SK-N-SH (cell line): ENCODE measurements at places on chromosomes 5 and 9.

DNA sequence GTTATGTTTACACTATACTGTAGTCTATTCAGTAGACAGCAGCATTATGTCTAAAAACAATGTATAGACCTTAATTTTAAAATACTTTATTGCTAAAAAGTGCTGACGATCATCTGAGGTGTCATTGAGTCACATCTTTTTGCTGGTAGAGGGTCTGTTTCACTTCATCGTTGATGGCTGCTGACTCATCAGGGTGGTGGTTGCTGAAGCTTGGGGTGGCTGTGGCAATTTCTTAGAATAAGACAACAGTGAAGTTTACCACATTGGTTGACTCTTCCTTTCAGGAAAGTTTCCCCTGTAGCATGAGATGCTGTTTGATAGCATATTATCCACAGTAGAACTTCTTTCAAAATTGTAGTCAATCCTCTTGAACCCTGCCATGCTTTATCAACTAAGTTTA lies 150.3 kb downstream of the FBXL7 start:
- no peaks in the 10 kb centered on the region for H3K27me3 ChIP-seq
- no peak overlapping the region for H3K4me3 ChIP-seq
- H3K36me3 ChIP-seq = no peaks in the 10 kb centered on the region

DNA sequence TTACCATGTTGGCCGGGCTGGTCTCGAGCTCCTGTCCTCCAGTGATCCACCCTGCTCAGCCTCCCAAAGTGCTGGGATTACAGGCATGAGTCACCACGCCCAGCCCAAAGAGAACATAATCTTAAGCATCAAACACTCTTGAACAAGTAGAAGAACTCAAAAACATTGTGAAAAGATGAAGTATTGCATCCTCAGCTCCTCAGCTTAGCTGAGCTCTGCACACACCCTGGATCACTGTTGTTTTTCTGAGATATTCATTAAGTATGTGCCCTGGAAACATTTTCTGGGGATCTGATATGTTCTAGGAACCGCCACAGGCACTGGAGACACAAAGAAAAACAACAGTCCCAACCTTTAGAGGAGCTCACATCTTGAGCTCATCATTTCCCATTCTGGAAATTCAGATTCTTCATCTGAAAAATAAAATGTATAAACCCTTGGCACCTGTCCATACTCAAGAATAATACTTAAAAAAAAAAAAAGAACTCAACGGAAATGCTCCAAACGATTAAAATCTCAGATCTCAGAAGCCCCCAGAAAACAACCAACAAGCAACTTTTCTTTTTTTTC lies 62.2 kb upstream of the ZNF462 start:
- no peaks in the 10 kb centered on the region for H3K4me1 ChIP-seq
- H3K27me3 ChIP-seq = no peaks in the 10 kb centered on the region
- no peak for DNase-seq
- H3K27ac ChIP-seq = no peak overlapping the region

- no peaks in the 10 kb centered on the region for H3K27me3 ChIP-seq
- H3K36me3 ChIP-seq = no peaks in the 10 kb centered on the region
- H3K4me1 ChIP-seq = peaks cover 11% of the 10 kb centered on the region
- no peak overlapping the region for H3K4me3 ChIP-seq
Observed at GRCh38 chr5:73218552-73219171, 45.7 kb downstream of the TMEM174 start.

DNA sequence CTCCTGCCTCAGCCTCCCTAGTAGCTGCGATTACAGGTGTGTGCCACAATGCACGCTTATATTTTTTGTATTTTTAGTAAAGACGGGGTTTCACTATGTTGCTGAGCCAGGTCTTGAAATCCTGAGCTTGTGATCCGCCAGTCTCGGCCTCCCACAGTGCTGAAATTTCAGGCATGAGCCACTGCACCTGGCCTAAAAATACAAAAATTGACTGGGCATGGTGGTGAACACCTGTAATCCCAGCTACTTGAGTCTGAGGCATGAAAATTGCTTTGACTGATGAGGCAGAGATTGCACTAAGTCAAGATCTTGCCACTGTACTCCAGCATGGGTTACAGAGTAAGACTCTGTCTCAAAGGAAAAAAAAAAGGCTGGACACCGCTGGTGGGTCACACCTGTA lies 13.1 kb upstream of the DYNC2I2 start:
- H3K27me3 ChIP-seq = no peaks in the 10 kb centered on the region
- no peak overlapping the region for H3K27ac ChIP-seq
- DNase-seq = no peak
- no peaks in the 10 kb centered on the region for H3K4me1 ChIP-seq

DNA sequence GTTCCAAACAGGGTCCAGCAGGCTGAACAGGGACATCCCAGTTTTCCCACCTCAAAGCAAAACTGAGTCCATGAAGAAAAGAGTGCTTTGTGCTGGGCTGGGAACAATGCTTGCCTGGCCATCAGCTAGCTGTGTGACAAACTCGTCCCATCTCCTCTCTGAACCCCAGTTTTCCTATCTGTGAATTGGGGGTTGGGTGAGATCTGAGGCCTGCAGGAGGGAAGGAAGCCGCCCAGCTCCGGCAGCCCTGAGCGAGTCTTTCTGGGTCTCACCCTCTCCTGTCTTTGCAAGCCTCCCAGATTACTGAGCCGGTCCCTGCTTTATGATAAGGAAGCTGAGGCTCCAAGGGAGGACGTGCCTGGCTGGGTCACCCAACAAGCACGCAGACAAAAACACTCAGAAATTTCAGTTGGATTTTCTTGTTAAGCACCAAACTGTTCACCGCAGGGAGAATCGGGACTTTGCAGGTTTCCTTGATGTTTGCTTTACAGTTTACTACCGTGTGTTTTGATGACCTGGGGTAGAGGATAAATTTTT lies 82.6 kb upstream of the LMX1B start:
- peak overlapping the region; percentile 96 for H3K27ac ChIP-seq
- peaks cover 79% of the 10 kb centered on the region for H3K4me1 ChIP-seq
- peak; percentile 17 for DNase-seq
- no peak overlapping the region for H3K4me3 ChIP-seq
- peaks cover 16% of the 10 kb centered on the region; the same call in 1 of the 2 replicates for H3K27me3 ChIP-seq

- H3K4me1 ChIP-seq = peaks cover 20% of the 10 kb centered on the region; the same call in 1 of the 2 replicates
- no peaks in the 10 kb centered on the region for H3K27me3 ChIP-seq
- H3K27ac ChIP-seq = no peak overlapping the region
Observed at GRCh38 chr9:4298255-4299004, 1.4 kb downstream of the GLIS3 start.

DNA sequence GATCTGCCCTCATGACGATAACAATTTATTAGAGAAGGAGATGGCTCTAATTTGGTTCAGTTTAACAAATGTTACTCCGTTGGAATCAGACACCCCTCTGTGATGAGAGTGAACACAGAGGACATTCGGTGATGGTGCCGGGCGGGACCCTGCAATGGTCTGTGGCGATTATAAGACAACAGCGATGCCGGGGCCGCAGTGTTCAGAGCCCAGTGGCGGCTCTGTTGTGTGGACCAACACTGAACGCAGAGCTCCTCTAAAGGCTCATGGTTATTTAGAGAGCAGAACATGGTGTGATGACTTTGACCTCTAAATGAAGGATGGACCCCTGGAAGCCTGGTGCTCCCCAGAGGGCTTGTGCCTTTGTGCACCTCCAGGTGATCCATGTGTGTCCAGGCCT lies 21.2 kb downstream of the UBE2QL1 start:
- no peak overlapping the region for H3K4me3 ChIP-seq
- DNase-seq = no peak
- no peaks in the 10 kb centered on the region for H3K36me3 ChIP-seq
- H3K27me3 ChIP-seq = no peaks in the 10 kb centered on the region
- no peak overlapping the region for H3K27ac ChIP-seq

- no peaks in the 10 kb centered on the region for H3K4me1 ChIP-seq
- no peak for DNase-seq
- H3K4me3 ChIP-seq = peak overlapping the region; percentile 69
- no peak overlapping the region for H3K27ac ChIP-seq
- H3K36me3 ChIP-seq = no peaks in the 10 kb centered on the region
Observed at GRCh38 chr5:69331528-69332445, 814 bp downstream of the CCDC125 start.

- no peaks in the 10 kb centered on the region for H3K27me3 ChIP-seq
- H3K36me3 ChIP-seq = peaks cover 18% of the 10 kb centered on the region
- no peak overlapping the region for H3K4me3 ChIP-seq
Observed at GRCh38 chr5:171899792-171900191, 106.6 kb downstream of the FBXW11 start.

- no peaks in the 10 kb centered on the region; the same call in 1 of the 2 replicates for H3K4me1 ChIP-seq
- H3K36me3 ChIP-seq = no peaks in the 10 kb centered on the region
- H3K4me3 ChIP-seq = no peak overlapping the region
- H3K27ac ChIP-seq = no peak overlapping the region
- no peak for DNase-seq
Observed at GRCh38 chr5:176186107-176186506, 52.1 kb upstream of the SIMC1 start.

DNA sequence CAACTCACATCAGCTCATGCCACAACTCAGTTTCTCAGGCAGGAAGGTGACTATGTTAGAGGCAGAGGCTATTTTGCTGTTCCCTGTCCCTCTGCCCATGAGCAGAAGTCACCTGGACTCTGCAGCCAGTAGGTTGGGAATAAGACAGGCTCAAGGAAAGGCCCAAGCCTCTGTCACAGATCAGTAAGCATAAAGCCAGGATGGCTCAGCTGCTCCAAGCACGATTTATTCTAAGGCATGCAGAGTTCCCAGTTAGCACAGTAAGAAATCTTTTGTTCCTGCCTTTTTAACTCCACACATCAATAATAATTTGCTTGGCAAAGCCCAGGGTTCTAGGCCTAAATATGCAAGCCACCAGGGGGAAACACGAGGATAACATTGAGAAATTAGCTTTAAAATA lies 249.0 kb upstream of the ADRA1B start:
- H3K4me1 ChIP-seq = no peaks in the 10 kb centered on the region
- no peak for DNase-seq
- H3K4me3 ChIP-seq = no peak overlapping the region
